Left ventricle myocardium superior (tissue), 1 donor: ENCODE measurements at places on chromosomes 2 and 18. TPM values are rescaled to one million over a fixed set of nuclear protein-coding genes. Genes with fewer than 3 reads are reported as not detected.

DNA sequence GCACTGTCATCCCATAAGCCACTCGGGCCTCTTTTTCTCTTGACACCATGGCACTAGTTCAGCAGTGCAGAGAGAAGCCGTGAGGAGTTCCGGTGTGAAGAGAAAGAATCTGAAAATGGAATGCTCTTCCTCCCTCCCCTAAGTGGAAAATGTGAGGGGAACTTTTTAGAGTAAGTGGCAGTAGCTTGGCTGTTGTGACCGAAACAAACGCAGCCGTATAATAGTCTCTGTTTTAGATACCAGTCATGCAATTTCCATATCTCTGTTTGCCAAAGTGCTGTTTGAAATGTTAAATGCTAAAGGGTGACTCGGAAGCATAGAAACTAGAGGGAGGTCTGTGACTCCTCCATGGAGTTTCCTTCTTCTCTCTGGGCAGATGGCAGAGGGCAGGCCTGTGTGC lies 122.9 kb downstream of the MTCL1 start:
- DNase-seq: no peak

DNA sequence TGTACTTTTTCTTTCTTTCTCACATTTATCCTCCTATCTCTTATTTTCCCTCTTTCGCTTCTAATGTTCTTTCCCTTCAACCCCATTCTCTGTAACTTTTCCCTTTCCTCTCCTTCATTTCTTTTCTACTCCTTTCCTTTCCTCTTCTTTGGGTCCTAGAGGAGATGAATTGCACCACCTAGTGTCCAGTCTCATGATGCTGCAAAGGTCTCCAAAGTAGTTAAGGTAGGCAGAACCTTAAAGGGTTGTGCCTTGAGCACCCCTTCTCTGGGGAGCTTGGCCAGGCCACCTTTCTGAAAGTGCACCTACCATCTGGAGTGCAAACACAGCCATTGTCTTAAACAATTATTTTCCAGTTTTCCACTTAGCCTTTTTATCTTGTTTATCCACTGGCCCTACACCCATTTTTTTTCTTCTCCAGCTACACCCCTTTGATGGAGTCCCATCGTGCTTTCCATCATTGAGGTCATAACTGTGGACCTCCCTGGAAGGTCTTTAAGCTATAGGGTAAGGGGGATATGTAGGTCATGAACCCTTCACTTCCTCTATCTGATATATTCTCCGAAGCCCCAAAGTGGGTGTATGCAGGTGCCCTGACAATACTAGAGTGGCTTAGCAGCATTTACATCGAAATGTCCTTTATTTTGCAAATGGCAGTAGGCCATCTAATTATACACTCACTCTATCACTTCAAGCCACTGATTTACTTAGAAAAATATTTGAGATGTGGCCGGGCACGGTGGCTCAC lies 155.9 kb downstream of the ESCO1 start:
- no peak for DNase-seq

The SCN1A gene
- 0.92 TPM for total RNA-seq

DNA sequence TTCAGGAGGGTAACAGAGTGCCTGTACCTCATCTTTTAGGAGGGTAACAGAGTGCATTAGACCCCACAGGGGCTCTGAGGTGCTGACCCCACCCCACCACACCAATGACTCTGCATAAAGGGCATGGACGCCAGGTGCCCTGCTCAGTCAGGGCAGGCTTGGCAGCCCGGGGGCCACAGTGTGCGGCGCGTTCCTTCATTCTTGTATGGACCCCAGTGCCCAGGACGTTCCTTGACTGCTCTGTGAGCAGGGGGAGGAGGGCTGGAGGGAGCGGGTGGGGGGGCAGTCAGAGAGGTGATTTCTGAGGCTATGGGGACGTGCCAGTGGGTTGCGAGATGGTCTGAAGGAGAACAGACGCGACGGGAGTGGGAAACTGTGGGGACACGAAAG lies 168.7 kb upstream of the NCK2 start:
- DNase-seq: no peak

GRCh38 chr2:57448816-57449215 lies 597.8 kb upstream of the VRK2 start:
- no peak for DNase-seq

DNA sequence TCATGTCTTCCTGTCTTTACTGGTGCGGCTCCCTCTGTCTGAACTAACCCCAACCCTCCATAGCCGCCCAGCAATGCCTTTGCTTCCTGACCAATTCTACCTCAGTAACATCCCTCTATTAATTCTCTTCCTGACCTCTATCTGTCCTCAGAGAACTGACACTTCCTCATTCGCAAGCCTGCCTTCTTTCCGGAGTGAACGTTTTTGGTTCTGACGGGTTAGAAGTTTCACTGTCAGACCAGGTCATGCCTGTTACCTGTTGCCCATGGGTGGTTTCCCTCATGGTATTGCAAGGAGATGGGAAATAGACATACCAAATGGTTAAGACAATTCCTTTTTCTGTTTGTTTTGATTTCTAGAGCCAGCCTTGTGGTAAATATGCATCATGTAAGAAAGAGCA lies 453.4 kb upstream of the SLC14A2 start:
- no peak for DNase-seq

- DNase-seq: no peak
Observed at GRCh38 chr2:71060871-71061270, 7.6 kb upstream of the NAGK start.

GRCh38 chr2:63399156-63399555 lies 189.1 kb downstream of the WDPCP start:
- DNase-seq: no peak

The KRTCAP3 gene
- total RNA-seq: not detected

GRCh38 chr2:107263628-107264027 lies 377.7 kb upstream of the ST6GAL2 start:
- DNase-seq: no peak

DNA sequence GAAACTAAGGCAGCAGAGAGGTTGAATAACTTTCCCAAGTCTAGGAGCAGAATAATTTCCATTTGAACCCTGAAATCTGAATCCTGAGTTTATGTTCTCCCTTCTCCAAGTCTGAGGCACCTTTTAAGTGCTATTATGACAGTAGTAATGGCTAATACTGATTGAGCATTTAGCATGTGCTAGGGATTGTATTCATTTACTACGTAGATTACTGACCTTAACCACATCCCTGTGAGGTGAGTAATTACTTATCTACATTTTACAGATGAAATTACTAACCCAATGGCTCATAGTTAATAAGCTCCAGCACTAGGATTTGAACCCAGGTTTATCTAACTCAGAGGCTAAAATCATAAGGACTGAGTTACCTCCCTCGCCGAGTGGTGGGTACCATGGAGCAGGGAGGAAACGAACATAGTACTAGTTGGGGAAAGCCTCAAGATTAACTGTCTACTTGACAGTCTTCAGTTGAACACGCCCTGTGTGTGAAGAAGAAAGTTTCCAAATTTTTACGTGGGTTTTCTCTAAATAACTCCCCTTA lies 93.0 kb downstream of the MAPRE2 start:
- DNase-seq: no peak

The PTH2R gene
- total RNA-seq: not detected
